Foreskin keratinocyte (primary cell): ENCODE measurements at places on chromosomes 16 and 17.

- no peak for DNase-seq
Observed at GRCh38 chr16:28171816-28172215, 39.9 kb downstream of the XPO6 start.

GRCh38 chr17:69412251-69412671 is 2.2 kb upstream of the MAP2K6 start:
- no peak for DNase-seq

DNA sequence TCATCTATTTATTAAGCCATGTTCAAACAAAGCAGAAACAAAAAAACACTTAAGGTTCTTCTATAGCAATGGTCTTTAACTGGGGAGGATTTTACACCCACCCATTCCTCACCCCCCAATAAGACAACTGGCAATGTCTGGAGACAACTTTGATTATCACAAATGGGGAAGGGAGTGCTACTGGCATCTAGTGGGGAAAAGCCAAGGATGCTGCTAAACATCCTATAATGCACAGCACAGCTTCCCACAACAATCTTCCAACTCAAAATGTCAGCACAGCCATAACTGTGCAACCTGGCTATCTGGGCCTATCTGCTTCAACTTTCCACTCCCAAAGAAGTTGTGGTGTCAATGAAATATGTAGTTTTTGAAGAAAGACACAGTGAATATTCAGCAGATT is 1044.4 kb downstream of the CDH8 start:
- no peak for DNase-seq

GRCh38 chr17:31510308-31511194 is 119.1 kb downstream of the RAB11FIP4 start:
- no peak for DNase-seq

GRCh38 chr17:67160791-67161190 is 84.2 kb downstream of the HELZ start:
- no peak for DNase-seq

GRCh38 chr17:35912339-35912912 is 18.1 kb downstream of the RDM1 start:
- DNase-seq, result no peak

- DNase-seq, result no peak
Observed at GRCh38 chr17:36674278-36674650, 72.9 kb downstream of the MRM1 start.

DNA sequence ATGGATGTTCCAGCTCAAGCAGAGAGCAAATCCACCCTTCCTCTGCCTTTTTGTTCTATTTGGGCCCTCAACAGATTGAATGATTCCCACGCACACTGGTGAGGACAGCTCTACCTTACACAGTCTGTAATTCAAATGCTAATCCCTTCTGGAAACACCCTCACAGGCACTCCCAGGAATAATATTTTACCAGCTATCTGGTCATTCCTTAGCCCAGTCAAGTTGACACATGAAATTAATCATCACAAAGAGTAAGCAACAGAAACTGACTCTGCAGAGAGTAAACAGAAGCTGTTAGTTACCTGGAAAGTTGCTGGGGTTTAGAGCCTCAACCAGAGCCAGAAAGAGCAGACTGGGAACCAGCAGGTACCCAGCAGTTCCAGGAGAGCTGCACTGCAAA is 75.5 kb upstream of the MMP2 start:
- peak; percentile 23 for DNase-seq

GRCh38 chr16:57635266-57636097 is 7.1 kb downstream of the ADGRG1 start:
- no peak for DNase-seq

GRCh38 chr16:55203570-55203969 is 120.4 kb upstream of the IRX6 start:
- no peak for DNase-seq

DNA sequence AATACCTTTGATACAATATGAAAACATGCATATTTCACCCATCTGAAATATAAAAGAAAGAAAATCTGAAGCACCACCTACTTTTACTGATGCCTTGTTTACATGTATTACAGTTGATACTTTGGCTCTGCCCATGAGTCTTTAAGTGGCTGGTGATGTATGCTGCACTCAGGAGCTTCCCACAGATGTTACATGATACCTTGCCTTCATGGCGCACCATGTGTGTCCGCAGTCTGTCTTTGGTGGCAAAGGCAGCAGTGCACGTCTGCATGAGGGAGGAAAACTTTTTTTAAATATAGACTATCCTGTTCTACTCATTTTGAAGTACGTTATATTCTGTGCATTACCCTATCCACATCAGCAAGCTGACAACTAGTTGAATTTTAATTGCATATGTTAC is 7.5 kb downstream of the VEZF1 start:
- DNase-seq, result no peak

- DNase-seq, result no peak
Observed at GRCh38 chr16:28149011-28149888, 62.5 kb downstream of the XPO6 start.

GRCh38 chr16:80591071-80591915 is 50.5 kb downstream of the DYNLRB2 start:
- DNase-seq, result no peak

GRCh38 chr16:75868636-75869632 is 142.6 kb upstream of the CPHXL start:
- DNase-seq, result no peak
